ENCODE measurements at places on chromosomes 12 and 14.

DNA sequence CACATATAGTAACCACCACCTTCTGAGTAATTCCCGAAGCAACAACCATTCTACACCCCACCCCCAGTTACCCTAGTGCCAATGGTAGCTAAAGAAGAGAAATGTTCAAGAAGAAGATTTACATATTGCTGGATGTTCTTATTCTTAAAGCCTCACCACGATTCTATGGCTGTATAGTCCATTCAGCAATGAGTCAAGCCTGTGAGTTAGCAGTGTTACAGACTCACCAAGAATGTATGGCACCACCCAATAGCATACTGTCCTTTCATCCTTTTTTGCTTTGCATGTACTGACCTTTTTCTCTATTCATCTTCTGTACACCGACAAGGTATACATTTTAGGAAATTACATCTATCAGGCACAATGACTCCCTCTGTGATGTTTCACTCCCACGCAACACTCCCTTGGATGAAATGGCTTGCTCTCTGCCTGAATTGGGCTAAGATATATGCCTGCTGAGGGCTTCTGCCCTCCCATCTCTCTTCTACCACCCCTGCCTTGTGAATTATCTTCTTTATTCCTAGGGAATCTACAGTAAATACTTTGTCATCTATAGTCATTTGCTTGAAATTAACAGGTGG lies 945.8 kb downstream of the DIO2 start:
- DNase-seq = no peak

DNA sequence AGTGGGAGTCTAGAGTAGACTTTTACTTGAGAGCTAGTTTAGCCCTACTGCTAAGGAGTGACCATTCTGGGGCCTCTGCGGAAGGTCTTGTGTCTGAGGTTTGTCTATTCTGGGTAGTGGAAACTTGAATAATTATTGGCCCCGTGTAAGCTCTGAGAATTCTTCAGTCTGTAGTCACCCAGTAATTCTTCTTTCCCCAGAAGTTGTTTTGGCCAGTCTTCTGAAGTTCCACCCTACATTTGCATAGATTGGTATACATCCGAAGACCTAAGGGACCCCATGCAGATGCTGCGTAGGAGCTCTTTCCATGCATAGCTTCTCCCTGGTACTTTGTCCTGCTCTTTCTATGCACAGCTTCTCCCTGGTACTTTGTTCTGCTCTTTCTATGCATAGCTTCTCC lies 12.8 kb downstream of the CYP46A1 start:
- DNase-seq = no peak

GRCh38 chr12:128444598-128444997 lies 177.6 kb downstream of the TMEM132C start:
- DNase-seq = no peak

DNA sequence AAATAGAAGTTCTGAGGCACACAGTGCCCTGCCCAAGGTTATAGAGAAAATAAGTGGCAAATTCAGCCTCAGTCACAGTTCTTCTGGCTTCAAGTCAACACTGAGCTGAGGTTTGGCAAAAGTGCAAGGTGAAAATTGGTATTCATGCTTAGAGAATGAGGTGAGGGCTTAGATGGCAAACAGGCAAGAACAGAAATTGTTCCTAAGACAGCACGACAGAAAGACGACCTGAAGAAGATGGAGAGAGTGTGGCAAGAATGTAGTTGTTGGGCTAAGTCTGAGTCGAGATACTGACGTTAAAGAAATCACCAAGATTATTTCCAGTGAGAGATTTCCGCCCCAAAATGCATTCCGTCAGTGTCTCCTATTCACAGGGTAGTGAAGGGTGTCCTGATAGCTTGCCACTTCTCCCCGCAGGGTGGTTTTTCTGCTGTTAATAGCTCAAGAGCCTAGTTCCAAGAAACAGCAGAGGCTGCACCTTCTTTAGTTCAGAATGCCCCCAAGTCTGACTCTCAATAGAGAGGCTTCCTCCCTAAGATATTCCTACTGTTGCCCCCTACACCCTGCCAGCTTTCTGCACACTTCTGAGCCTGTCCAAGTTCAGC lies 260.8 kb upstream of the AMIGO2 start:
- no peak for DNase-seq

DNA sequence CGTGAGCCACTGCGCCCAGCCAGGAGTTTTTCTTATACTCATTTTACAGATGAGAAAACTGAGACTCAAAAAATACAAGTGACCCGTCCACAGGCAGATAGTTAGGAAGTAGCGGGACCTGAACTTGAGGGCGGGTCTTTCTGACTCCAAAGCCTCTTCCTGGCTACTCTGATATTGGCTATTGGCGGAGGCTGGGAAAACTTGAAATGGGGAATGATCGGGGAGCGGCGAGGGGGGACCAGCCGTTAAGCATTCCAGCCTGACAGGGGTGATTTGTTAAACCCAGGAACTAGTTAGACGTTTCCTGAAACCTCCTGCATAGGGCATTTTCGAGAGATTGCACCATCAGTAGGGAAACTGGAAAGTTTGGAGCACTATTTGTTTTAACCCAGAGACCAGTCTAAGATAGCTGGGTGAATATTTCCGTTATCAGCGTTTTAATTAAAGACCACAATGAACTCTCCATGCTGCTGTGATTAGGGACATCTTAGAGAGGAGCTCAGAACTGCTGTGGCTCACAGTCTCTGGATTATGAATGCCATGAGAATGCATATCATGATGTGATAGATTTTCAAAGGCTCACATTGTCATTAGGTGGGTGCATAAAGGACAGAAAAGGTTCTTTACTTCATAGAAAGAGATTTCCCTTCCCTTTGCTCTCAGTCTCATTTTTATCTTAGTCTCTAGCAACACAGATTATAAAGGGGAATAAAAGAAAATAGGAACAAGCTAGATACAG lies 2.5 kb downstream of the NR1H4 start:
- no peak for DNase-seq

- DNase-seq = no peak
Observed at GRCh38 chr12:114263056-114263805, 142.7 kb downstream of the TBX5 start.

- DNase-seq = no peak
Observed at GRCh38 chr12:82097877-82098276, 260.3 kb downstream of the CCDC59 start.

GRCh38 chr12:68175557-68176061 lies 16.1 kb upstream of the IFNG start:
- peak; percentile 85 for DNase-seq

DNA sequence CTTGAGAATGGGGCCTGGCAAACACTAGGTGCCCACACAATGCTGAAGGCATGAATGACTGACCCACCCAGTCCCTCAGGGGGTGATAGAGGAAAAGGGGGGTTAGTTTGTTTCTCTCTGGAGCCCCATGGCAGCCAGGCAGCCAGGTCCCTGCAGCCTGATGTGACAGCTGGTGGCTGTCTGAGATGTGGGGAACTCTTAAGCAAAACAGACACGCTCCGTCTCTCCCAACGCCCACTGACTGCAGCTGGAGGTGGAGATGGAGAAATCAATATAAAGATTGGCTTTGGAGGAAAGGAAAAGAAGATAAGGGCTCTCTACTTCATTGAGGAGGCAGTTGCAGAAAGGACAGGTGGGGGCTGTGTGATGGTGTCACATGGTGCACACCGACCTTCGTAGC lies 240.8 kb upstream of the LHX5 start:
- DNase-seq = no peak

DNA sequence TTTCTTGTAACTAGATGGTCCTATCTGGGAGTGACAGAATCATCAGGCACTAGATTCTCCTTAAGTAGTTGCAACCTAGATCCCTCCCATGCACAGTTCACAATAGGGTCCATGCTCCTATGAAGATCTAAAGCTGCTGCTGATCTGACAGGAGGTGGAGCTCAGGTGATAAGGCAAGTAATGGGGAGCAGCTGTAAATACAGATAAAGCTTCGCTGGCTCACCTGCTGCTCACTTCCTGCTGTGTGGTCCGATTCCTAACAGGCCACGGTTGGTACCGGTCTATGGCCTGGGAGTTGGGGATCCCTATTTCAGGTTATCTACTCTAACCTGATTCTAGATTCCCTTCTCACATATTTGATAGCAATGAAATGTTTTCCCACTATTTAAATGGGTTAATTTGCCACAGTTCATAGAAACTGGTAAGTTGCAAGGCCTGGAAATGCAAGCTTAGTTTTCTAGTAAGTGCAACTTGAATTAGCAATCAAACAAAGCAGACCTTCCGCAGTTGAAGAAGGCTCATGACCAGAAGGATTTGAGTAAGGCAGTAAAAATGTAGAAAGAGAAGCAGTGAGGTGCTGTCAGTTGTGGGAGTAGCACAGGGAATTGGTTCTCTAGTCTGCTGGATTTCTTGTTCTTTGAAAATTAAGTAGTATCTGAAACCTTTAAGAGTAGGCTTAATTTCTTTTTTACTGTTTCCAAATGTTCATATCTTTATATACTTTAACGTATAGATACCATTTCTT lies 332.3 kb downstream of the EGLN3 start:
- DNase-seq = no peak

DNA sequence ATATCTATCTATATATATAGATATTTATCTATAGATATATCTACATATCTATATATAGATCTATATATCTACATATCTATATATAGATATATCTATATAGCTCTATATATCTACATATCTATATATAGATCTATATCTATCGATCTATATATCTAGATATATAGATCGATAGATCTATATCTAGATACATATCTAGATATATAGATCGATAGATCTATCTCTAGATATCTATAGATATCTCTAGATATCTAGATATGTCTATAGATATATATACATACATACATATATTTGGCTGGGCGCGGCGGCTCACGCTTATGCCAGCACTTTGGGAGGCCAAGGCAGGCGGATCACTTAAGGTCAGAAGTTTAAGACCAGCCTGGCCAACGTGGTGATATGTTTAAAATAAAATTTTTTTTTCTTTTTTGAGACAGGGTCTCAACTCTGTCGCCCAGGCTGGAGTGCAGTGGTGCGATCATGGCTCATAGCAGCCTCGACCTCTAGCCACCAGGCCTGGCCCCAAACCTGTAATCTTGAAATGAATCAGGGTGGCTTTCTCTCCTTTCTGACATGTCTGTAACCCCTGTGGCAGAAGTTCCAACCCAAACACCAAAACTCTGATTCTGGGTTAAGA lies 18.1 kb downstream of the ARPC3 start:
- no peak for DNase-seq

- peak; percentile 13 for DNase-seq
Observed at GRCh38 chr14:91878274-91878673, 10.9 kb upstream of the TC2N start.

GRCh38 chr12:69925291-69925690 lies 100.3 kb downstream of the MYRFL start:
- DNase-seq = no peak

- DNase-seq = peak; percentile 4
Observed at GRCh38 chr12:56469007-56469930, 891 bp downstream of the SPRYD4 start.

DNA sequence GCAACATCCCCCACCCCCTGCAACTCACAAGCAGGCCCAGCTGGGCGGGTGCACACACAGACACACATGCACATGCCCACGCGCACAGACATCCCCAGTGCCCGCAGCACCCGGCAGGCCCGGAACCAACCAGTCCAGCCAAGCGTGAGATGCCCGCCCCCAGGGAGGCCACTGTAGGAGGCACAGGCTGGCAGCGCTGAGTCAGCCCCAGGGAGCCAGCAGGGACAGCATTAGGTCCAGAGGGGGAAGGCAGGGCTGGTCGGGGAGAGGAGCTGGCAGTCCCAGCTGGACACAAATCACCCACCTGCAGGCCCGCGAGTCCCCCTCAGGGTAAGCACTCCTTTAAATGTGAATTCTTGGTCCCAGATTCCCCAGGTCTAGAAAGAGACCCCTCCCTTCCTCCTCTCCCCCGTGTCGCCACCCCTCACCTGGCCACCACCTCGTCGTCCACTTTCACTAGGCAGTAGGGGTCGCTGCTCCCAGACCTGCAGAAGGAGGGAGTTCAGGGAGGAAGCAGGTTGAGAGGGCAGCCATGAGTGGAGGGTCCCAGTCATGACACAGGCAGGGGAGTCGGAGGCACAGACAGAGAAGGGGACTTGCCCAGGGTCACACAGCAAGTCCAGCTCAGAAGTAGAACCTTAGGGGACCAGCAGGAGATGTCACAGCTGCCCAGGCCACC lies 5.0 kb downstream of the RASAL1 start:
- no peak for DNase-seq

GRCh38 chr14:22597265-22597664 lies 835 bp upstream of the ABHD4 start:
- DNase-seq = no peak

DNA sequence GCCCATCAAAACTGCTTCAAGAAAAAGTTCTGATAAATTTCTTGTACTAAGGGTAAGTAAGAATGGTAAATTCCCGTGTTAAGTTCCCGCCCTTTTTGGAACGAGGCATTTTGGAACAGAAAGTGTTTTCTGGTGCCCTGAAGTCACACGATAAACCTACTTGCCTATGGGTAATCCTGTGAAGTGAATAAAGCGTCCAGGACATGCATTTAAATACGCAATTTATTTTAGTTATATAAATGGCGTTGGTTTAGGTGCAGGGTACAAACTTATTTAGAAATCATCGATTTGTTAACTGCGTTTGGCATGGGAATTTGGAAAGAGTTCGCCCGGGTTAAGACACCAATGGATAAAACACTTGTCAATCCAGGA lies 715 bp upstream of the RAP1B start:
- DNase-seq = peak; percentile 49

GRCh38 chr14:24597403-24597802 lies 12.1 kb downstream of the GZMH start:
- DNase-seq = no peak

DNA sequence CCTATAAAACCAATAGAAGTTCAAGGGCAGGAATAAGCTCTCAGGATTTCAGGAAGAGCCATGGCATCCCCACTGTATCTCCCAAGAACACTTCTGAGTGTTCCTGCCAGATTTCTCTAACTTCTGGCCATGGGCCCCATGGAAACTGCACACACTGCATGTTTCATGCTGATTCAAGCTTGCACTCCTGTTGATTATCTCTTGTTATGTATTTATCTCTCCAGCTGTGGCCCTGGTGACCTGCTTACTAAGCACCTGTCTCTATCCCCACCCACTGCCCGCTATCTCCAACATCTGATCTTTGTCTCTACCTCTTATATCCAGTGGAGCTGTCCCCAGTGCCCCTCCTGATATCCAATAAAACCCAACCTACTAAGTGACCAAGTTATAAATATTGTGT lies 285.3 kb downstream of the PDZRN4 start:
- DNase-seq = no peak
